Hepatocyte (in vitro differentiated cells): ENCODE measurements at places on chromosomes 12 and 14. TPM values are rescaled to one million over a fixed set of nuclear protein-coding genes. Genes with fewer than 3 reads are reported as not detected.

DNA sequence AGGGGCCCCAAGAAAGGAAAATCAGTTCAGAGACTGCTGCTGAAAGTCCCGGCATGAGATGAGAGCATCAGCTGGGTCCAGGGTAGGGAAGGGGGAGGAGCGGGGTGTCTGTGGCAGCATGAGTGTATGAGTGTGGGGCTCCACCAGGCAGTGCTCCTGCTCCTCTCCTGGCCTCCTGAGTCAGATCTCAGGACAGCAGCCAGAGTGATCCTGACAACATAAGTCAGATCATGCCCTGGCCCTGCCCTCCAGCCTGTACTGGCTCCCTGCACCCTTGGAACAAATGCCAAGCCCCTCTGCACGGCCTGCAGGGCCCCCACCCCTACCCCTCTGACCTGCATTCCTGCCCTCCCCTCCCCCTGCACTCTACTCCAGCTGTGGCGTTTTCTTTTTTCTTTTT, 24.2 kb upstream of the LRP1-AS start:
- peak; percentile 59 for DNase-seq

DNA sequence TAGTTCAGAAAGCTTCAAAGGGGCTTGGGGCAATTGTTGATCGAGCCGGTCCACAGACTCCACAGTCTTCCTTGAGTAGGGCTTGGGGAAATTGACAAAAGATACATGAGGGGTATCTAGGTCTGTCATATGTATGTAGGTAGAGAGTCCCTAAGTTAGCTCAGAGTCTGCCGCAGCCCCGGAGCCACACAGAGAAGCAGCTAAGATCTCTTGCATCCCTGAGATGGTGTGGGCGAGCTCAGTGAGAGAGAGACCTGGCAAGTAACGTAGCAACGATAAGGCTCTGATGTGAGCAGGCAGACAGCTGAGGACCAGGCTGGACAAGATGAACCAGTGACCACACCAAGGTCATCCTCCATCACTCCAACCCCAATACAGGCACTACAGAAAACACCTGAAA, 297.6 kb downstream of the TMEM132D start:
- no peak for DNase-seq

DNA sequence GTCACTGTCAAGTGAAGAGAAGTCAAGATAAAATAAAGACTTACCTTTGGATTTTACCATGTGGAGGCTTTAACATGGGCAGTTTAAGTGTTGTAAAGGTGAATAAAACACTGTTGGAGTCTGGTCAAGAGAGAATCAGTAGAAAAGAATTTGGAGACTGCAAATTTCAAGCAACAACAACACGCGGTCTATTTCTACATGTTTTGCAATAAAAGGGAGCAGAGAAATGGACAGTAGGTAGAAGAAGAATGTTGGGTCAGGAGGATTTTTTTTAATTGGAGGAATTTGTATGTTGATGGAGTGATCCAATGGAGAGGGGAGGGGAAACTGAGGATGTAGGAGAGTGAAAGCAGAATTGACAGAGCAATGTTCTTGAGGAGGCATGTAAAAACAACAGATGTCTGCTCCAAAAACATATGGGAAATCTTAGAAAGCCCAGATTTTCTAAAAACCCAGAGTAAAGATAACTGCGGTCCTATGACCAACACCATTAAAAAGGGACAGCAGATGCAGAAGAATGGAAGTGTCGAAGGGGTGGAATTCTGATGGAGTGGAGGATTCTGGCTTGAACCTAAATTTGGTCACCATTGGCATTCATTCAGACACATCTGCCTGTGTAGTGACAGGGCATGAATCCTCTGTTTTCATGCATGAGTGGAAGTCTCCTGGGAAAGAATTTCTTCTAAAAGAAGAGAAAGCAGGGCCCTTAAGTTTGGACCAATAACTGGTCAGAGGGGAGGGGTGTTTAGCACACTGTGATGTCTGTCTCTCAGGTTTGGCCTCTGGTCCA, 68.0 kb upstream of the OSBPL8 start:
- no peak for DNase-seq

GRCh38 chr14:55220230-55220629, 28.8 kb upstream of the DLGAP5 start:
- DNase-seq, result no peak

Gene PDE3A
- 52.0 and 61.6 TPM in 2 replicates for total RNA-seq
